Spinal cord (tissue), 10 donors: ENCODE measurements at places on chromosomes 4 and X.
A peak's percentile ranks its signal among the peaks of the same experiment; 100 is the strongest.

- no peaks in the 10 kb centered on the region for H3K4me1 ChIP-seq
- no peak overlapping the region for H3K4me3 ChIP-seq
- no peak for DNase-seq
- no peak overlapping the region for H3K27ac ChIP-seq
- no peaks in the 10 kb centered on the region for H3K27me3 ChIP-seq
Observed at GRCh38 chr4:154471526-154472331, 19.9 kb downstream of the DCHS2 start.

DNA sequence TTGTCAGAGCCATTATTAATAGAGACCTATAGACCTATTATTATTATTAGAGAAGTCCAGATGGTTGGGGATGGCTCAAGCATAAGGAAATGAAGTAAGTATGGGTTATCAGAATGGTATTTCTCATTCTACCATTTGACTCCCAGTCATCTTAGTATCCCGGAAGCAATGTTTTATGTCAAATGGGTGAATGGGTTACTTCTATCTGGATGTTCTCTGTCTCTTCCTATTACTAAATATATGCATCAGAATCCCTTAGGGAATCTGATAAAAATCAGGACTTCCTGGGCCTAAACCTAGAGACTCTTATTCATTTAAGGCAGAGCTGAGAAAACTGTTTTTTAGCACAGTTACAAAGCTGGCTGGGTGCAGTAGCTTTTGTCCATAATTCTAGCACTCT is 149.9 kb downstream of the SLC10A7 start:
- no peaks in the 10 kb centered on the region for H3K27me3 ChIP-seq
- DNase-seq: no peak
- H3K4me1 ChIP-seq: no peaks in the 10 kb centered on the region
- no peak overlapping the region for H3K4me3 ChIP-seq
- H3K27ac ChIP-seq: no peak overlapping the region

DNA sequence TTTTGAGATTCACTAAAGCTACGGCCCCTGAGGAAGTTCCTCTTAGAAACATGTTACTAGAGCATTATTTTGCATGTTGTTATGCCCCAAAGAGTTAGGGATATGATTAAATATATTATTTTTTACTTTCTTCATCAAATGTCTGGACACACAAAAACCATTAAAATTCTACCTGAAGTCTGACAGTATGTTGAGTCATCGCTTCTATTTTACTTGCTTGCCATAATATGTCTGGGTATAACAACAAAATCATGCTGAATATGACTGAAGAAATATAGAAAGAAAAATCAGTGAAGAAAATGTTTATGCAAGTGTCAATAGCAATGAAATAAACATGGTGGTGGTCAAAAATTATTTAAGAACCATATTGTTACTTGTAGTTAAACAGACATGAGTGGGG is 1818.5 kb upstream of the ADGRL3 start:
- no peaks in the 10 kb centered on the region for H3K27me3 ChIP-seq
- no peak for DNase-seq
- no peak overlapping the region for H3K4me3 ChIP-seq

GRCh38 chr4:37383579-37384229 is 139.2 kb downstream of the NWD2 start:
- H3K27ac ChIP-seq: no peak overlapping the region
- H3K4me3 ChIP-seq: no peak overlapping the region
- DNase-seq: peak; percentile 77
- H3K36me3 ChIP-seq: no peaks in the 10 kb centered on the region
- no peaks in the 10 kb centered on the region for H3K4me1 ChIP-seq
- H3K27me3 ChIP-seq: no peaks in the 10 kb centered on the region

DNA sequence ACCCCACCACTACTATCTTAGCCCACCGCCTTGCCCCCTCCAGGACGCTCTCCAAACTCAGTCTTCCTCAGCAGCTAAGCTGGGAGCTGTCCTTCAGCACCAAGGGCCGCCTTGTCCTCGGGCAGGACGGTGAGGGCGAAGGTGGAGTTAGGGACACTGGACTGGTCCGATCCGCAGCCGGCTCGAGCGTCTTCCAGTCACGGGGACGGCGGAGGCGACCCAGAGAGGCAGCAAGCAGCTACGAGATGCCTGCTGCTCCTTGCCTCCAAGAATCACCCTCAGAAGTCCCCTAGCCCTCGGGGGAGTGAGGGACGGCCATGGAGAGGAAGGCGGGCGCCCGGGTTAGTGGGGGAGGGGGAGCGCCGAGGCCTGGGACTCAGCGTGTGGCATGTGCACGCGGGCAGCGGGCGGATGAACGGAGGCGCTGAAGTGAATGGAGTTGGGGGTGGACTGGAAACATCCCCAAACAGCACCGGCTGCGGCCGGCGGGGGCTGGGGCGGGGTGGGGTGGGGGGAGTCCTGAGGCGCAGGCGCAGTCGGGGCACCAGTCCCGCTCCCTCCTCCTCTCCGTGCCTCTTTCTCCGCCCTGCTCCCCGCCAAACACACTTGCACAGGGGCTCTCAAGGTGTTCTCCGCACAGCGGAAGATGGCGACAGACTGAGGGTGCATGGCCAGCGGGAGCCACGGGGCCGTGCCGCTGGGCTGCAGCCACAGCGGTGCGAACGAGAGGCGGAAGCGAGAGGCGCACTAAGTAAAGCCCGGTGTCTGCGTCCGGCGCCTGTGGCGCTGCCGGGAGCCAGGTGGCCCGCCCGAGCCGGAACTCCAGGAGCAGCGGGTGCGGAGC is at the start of gene NALF2:
NALF2 (plus strand) TSS at position 545 of the 844 bp plus-strand sequence. CDS start 957 bp downstream, outside the sequence.
- DNase-seq: peak; percentile 85
- peaks cover 21% of the 10 kb centered on the region for H3K4me1 ChIP-seq
- H3K27ac ChIP-seq: peak within 1 kb of the TSS; percentile 57
- peak within 1 kb of the TSS; percentile 42 for H3K4me3 ChIP-seq

DNA sequence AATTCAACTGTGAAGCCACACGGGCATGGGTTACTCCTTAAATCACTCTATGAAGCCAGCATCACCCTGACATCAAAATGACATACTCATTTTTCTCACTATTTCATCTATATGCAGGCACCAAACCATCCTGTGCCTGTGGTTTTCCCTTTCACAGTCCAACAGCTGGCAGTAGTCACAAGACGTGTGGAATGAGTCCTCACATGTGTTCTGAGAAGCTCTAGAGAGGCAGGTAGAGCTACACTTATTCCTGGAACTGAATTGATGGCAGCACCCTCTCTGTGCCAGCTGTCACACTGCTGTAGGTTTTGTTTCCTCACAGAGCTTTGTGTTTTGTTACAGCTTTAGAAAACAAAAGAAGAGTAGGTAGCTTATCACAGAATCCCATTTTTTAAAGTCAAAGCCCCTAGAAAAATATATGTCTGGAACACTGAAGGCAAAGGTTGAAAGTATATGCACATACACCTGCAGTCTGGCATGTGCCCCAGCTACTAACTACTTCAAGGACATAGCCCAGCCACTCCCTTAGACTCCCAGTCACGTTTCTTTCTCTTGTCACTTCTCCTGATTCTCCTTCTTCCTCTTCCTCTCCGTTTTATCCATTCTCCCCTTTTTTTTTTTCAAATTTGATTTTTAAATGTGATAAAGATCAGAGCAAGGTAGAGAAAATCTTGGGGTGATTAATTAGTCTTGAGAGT is 107.1 kb downstream of the ANXA10 start:
- DNase-seq: no peak
- no peaks in the 10 kb centered on the region for H3K36me3 ChIP-seq
- H3K27ac ChIP-seq: no peak overlapping the region
- no peak overlapping the region for H3K4me3 ChIP-seq
